HAP-1 (cell line): ENCODE measurements at places on chromosomes 3 and 15.
A peak's percentile ranks its signal among the peaks of the same experiment; 100 is the strongest.

DNA sequence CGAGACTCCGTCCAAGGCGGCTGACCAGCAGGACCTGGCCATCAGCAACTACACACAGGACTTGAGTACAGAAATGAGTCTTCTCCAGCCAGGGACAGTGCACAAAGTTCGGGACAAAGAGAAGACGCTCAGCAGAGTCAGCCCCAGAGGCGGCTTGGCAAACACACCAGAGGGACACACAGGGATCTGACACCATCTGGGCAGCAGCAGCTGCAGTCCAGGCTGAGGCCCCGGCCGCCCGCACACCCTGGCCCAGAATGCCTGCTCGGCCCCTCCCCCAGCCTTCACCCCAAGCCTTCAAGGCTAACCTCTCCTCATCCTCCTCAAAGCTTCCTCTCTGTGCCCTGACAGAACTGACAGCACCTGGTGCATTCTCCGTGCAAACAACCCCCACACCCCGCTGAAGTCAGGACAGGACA lies 61.1 kb downstream of the XXYLT1 start:
- no peak for DNase-seq

DNA sequence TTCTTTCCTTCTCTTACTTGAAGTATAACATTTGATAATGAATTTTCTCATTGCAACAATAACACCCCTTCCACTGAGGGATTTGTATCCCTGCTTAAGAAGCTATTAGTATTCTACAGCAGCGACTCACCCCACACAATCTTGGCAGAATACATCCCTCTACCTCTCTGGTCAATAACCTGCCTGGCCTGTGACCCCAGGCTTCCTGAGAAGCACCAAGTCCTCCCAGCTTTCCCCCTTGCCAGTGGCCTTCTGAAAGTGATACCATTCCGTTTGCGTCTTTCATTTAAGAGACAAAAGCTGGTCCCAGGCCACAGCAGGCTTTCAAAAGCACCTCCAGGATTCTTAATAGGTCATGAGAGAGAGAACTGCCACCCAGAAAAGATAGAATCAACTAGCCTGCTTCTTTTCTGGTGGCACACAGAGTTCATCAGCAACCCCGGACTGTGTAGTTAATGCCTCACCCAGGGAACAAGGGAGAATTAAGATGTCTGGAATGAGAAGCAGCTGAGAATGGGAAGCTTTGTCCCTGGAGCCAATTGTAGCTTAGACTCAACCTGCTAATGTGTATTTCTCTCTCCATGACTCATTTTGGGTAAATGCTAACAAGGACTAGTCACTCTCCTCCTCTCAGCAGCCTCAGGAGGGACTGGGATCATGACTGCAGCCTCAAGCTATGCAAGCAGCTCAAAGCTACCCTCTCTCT lies 101.0 kb upstream of the CPNE4 start:
- no peak for DNase-seq

DNA sequence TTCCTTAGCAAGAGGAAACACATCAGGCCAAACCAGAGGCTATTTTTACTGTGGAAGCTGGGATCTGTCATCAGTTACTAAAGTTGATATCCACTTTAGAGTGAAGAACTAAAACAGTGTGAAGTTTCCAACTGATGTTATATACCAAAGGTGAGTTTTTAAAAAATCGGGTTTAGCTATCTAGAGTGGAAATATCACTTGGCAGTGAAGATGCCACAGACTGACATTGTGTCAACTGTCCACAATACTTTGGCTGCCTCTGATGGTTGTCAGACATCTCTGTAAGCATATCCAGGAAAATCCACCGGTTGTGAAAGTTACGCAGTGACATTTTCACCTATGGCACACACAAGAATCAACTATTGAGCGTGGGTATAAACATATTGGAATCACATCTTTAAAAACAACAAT lies 9.2 kb downstream of the ZIC1 start:
- no peak for DNase-seq

- DNase-seq: no peak
These were observed 19.2 kb downstream of the EID1 start for GRCh38 chr15:48896869-48897814.

DNA sequence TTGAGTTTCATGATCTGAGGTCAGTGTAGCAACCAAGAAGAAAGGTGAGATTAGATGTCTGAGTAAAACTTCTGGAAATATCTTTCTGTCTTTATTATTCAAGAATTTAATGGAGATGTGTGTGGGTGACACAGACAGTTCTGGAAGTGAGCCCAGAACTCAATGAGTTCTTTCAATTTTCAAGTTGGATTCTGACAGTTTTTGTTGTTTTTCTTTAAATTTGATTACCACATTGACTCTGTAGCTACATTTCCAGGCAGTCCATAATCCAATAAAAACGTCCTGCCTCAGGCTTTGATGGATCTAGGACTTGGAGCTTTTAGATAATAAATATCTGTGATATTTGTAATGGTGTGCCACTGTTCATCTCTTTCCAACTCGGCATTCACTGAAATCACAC lies 3.9 kb upstream of the PARP14 start:
- DNase-seq: peak; percentile 23

DNA sequence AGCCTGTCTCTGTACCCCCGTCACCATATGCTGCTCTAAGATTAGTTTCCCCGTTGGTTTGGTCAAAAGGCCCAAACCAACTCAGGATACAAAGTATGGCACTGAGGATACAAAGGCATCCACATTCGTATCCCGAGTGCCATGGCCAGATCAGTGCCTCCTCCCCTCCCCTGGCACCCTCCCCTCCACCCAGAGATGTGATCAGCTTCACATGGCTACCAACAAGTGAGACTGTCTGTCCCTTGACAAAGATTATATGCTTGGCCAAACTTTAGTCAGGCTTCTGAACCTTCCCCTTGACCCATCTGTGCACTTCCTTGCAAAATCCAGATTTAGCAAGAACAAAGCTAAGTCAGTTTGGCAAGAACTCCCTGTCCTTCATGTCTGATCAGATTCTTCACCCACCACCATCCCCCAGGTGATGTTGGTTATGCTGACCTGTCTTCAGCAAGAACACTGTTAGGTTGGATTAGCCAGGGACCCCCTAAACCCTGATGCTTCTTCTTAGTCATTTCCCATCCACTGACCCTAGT lies 61.7 kb downstream of the KLF15 start:
- no peak for DNase-seq

GRCh38 chr3:178194539-178194938 lies 341.7 kb upstream of the KCNMB2 start:
- DNase-seq: no peak

DNA sequence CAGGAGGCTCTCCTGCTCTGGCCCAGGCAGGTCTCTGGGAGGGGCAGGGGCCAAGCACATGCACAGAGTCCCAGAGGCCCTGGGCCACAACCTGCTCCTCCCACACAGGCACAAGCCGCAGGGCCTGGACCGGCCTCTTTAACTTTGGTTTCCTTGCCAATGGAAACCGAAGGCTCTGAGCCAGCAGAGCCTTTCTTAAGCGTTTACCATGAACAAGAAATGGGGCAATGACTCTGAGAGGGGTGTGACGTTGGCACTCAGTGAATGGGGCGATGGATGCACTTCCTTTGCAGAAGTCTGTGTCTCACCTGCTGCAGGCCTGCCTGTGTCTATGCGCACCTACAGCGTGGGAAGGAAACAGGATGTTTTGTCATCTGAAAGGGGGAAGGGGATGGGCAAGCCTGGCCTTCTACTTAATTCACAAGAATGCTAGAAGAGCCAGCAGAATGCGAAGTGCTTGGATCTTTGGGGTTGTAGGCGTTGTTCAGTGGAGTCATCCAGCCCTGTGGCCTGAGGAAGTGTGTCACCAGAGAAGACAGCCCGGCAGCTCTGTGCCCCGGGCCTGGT lies 41.8 kb downstream of the IFT122 start:
- DNase-seq: no peak

DNA sequence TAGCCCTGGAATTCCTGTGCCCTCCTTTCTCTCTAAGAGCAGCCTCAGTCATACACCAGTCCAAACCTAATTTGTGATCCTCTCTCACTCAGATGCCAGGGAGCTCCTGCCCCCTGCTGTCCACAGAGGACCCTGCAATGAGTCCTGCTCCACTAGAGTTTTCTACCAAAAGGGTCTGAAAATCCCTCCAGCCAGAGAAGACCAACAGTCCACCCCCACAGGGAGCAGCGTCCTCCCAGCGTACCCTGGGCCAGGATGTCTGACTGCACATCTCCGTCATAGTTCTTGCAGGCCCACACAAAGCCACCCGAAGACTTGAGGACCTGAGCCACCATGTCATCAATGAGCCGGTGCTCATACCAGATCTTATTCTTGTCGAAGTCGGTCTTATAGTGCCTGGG lies 15.4 kb downstream of the IDH2 start:
- DNase-seq: peak; percentile 70

DNA sequence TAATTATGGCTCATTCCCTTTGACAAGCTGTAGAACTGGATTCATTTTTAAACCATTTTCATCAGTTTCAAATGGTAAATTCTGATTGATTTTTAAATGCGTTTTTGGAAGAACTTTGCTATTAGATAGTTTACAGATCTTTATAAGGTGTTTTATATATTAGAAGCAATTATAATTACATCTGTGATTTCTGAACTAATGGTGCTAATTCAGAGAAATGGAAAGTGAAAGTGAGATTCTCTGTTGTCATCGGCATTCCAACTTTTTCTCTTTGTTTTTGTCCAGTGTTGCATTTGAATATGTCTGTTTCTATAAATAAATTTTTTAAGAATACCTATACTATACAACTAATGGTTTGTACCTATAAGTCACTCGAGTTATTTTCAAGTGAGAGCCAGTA lies 62.7 kb downstream of the PXYLP1 start:
- no peak for DNase-seq

- peak; percentile 92 for DNase-seq
These were observed 16.8 kb downstream of the BMF start for GRCh38 chr15:40091861-40092255.
